ENCODE measurements at places on chromosomes 16 and 17.

DNA sequence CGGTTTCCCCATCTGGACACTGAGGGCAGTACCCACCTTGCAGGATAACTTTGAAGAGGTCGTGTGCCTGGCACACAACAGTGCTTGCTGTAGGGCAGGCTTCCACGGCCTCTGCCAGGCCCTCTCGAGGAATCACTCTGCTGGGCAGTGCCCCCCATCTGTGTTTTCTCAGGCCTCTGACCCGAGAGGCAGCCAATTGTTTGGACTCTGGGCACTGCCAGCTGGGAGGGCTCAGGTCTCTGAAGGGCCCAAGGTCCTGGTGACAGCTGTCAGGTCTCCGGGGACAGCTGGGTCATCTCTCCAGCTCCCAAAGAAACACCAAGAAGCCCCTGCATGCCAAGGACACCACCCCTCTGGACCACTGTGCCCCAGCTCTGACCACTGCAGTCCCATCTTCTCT lies 1.0 kb upstream of the RAB26 start:
- DNase-seq = no peak

DNA sequence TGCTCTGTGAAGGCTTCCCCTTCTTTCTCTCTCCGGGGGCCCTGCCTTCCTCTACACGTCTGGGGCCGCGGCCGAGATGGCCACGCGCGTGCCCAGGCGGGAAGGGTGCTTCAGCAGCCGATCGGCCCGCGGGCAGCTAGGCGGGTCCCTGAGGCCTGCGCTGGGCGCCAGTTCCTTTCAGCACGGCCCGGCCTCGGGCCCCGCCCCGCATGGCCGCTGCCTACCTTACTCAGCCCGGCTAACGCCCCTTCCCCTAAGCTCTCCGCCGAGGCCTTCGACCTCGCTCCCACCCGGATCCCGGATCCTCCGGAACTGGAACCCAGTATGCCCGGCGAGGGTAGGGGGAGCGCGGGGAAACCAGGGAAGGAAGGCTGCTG lies 335 bp downstream of the TMEM11 start:
- DNase-seq = no peak

DNA sequence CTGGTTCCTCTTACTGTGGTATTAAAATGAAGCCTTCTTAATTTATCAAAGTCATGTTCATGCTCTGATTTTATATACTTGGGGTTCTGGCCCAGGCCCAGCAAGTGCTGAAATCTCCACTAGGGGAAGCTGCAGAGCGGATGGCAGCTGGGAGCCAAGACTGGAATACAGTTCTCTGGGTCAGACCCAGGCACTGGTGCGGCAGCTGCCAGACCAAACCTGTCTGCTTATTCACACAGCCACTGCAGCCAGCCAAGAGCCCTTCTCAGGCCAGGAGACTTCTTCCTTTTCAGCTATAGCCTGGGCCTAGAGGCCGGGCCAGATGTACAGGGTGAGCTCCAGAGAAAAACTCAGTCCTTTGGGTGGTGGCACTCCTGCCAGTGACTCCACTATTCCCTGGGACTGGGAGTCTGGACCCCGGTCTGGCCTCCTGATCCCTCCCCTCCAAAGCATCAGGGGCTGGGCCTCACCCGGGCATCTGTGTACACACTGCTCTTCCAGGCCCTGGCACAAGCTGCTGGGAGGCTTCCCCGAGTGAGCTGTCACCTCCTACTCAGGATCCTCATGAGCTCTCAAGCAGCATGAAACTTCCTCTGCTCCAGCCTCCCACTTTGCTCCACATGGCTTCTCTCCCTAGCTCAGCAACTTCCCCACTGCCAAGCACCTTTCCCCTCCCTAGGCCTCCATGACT lies 24.4 kb downstream of the ATP6V0D1 start:
- DNase-seq = peak; percentile 23

DNA sequence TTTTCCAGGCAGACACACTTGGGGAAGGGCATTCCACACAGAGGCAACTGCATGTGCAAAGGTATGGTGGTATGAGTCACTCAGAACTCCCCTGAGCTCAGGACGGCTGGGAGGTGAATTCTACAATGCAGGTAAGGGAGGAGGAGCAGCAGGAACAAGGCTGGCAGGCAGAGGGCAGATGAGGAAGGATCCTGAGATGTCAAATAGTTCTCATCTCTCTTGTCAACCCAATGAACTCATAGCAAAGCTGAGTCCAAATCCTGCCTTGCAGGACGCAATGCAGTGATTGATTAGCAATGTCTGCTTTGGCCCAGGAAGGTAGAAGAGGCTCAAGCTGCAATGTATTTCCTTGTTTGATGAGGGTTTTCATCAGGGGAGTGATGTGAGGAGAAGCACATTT lies 243.5 kb downstream of the XYLT1 start:
- no peak for DNase-seq

DNA sequence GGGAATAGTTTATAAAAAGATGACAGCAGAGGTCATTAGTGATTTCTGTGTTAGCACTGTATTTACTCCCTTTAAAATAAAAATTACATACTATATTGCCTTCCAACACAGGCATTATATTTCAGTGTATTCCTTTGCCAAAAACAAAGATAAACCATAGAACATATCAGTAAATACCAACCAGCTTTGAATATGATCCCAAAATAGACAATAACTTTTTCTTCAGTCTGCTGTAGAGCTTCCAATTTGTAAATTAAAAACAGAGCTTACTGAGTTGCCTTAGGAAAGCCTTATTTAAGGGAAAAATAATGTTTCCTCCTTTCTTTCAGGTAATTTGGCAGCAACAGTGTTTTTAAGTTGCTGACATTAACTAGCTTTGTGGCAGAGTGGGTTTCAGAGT lies 352.1 kb upstream of the TBX2 start:
- no peak for DNase-seq

DNA sequence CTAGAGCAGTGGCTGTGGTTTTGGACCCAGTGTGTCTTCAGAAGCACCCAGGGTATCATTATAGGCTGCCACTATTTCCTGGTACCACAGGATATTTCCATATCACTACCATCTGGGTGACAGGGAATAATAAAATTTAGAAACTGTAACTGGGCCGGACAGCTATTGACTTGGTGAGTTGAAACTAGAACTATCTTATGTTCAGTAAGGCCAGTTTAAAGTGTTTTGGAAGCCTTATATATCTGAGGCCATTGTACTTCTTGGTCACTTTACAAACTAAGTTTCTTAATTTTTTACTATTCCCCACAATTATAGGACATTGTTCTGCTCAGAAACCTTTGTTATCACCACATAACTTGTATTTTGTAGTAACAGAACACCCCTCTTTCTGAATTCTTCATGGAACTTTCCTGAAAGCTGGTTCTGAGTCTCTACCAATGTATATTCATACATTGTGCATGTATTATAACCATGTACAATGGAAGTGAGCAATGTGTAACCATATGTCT lies 34.0 kb downstream of the ZNF207 start:
- no peak for DNase-seq
